Suppressor macrophage treated with lipopolysaccharide for 4 hours (primary cell): ENCODE measurements at places on chromosomes 6 and 20.

GRCh38 chr6:70404658-70405057, 8.7 kb upstream of the FAM135A start:
- DNase-seq: no peak

DNA sequence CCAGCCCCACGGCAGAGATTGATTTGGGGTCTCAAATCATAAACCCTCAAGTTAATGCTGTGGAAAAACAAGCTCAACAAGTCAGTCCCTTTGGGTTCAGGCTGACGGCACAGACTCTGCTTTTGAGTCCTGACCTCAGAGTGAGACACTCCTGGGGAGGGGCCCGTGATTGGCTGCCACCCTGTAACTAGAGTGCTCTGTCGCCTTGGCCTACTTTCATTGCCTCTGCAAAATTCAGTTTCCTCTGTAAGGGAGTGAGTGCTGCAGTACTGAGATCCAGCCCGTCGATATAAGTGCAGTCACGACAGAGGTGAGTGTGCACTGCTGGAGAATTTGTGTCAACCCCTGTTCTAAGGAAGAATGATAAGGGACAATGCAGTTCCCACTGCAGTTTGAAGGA, 105.6 kb downstream of the ANKS1A start:
- no peak for DNase-seq

GRCh38 chr6:1423578-1423977, 34.2 kb downstream of the FOXF2 start:
- no peak for DNase-seq

DNA sequence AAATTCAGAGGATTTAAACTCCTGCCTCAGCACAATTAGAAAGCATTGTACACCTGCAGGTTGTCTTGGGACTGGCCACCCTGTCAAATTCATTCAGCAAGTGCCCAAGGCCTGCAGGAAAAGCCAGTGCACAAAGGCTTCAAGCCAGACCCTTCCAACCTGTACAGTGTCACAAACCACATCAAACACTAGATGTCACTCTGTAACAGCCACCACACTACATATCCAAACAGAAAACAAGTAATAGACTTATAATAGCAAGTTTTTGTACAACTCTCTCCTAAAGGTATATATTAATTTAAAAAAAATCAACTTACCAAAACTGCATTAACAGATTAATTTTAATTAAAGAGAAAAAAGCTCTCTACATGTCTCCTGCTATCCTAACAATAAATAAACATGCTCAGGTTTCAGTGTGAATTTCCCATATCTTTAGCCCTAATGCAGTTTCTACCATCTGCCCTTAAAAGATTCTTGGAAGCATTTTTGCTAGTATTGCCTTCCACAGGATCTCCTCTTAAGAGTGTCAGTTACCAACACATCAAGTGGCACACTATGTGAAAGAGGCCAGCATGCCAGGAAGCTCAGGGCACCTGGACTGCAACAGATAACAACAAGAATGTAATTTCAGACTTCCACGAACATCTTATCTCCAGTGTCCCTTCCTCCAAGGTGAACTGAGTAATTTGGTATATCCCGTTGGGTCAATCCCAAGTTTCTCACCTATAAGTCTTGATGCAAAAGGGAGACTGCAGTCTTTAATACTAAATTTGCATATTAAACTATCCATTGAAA, 47.5 kb downstream of the RALGAPA2 start:
- peak; percentile 38 for DNase-seq

DNA sequence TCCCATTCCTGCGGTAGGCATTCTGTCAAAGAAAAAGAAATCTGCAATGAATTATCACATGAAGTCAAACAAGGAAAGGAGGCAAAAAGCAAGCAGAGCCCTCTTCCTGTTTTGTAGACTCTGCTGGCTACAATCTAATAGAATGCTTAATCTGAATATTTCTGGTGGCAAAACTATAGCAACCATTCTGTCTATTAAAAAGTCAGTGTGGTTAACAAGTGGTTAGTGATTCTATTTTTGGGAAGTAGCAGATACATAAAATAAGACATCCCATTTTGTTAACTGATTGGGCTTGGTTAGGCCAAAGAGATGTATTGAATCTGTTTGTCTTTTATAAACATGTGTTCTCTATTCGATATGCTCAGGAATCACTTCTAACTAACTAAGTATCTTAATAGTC, 442.3 kb downstream of the CDC5L start:
- DNase-seq: no peak

- DNase-seq: no peak
Observed at GRCh38 chr6:156219973-156220372, 557.2 kb upstream of the ARID1B start.

DNA sequence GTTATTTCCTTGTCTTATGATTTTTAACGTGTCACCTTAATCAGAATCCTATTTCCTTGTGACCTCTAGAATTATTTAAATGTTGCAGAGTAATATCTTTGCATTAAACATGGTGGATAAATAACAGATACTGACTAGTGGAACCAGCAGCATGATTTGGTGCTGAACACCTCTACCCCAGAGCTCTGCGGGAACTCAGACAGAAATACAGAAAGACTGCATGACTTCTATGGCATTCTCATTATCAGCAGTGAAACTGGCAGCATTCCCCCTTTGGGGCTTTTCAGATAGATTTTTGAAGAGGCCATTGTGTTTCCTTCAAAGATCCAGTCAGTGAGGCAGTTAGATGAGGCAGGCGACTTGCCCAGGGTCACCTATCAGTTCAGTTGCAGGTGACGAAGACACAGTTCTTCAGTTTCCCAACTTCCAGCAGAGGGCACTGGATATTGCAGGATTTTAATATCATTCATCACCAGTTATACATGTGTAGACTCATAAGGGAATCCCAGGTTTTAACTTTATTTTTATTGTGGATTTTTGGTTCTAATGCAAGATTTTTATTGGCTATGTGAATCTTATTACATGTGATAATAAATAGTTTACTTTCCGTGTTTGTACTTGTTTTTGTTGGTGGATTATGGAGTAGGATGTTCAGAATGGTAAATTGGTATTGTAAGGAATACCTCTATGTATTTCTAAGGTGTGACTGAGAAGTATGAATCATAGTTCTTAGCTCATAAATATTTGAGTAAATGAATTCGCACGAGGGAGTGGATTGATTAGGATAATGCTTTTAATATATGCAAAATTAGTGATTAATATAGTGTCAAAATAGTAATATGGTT, 81.3 kb downstream of the AFDN start:
- DNase-seq: peak; percentile 17

DNA sequence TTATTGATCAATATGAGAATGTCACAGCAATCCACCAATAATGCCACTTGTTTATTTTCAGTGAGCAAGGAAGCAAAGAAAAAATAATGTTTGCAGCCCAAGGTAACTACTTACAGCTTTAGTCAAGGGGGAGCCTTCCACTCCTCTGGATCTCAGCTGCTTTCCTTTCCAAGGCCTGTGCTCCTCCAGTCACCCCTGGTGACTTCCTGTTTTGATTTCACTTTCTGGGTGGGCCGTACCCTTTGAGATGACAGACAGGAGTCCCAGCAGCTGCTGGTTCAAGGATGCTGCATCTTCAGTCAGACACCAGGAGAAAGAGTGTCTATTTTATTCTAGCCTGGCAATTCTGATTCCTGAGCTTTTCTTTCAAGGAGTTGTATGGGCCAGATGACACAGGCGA, 5.6 kb upstream of the VNN2 start:
- DNase-seq: peak; percentile 84

GRCh38 chr6:92967362-92967761, 452.0 kb downstream of the EPHA7 start:
- DNase-seq: no peak

- no peak for DNase-seq
Observed at GRCh38 chr6:10559522-10560152, 38.5 kb downstream of the GCNT2 start.

DNA sequence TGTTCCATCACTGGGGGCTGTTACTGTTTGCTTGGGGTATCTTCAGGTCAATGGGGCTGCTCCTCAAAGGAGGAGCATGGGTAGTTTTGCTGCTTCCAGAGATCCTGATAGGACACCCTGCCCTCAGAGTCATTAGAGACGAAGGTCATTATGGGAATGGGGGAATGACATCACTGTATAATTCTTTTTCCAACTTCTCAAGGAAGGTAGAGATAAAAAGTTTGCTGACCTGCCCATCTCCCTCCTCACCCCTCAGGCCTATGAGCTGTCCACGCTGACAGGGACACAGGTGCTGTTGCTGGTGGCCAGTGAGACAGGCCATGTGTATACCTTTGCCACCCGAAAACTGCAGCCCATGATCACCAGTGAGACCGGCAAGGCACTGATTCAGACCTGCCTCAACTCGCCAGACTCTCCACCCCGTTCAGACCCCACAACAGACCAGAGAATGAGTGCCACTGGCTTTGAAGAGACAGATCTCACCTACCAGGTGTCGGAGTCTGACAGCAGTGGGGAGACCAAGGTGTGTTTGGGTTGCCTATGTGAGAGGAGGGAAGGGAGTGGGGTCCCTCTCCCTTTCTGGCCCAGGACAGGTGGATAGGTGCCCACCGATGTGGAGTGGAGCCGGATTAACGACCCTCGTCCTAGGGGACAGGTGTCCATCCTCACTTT, 2.7 kb downstream of the SRF start:
- DNase-seq: no peak

DNA sequence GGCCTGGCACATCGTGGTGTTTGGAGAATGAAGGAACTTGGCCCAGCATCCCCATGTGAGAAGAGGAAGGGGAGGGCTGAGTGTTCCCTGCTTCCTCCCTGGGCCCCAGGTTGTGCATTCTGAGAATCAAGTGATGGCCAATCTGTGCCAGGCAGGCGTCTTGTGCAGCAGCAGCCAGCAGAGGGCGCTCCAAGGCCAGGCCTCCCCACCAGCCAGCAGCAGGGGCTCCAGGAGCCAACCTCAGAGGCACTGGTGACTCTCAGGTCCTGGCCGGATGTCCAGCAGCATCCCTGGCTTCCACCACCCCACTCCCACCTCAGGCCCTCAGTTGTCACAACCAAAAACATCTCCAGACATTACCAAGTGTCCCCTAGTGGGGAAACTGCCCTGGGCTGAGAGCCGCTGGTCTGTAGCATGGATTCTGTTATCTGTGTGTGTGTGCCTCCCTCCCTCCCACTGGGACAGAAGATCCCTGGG, 192.0 kb downstream of the PREX1 start:
- peak; percentile 70 for DNase-seq

- no peak for DNase-seq
Observed at GRCh38 chr6:149477544-149477943, 7.3 kb downstream of the ZC3H12D start.

- DNase-seq: no peak
Observed at GRCh38 chr20:49228676-49229075, 9.5 kb downstream of the DDX27 start.

GRCh38 chr6:41078101-41078500, 5.3 kb downstream of the NFYA start:
- DNase-seq: no peak

DNA sequence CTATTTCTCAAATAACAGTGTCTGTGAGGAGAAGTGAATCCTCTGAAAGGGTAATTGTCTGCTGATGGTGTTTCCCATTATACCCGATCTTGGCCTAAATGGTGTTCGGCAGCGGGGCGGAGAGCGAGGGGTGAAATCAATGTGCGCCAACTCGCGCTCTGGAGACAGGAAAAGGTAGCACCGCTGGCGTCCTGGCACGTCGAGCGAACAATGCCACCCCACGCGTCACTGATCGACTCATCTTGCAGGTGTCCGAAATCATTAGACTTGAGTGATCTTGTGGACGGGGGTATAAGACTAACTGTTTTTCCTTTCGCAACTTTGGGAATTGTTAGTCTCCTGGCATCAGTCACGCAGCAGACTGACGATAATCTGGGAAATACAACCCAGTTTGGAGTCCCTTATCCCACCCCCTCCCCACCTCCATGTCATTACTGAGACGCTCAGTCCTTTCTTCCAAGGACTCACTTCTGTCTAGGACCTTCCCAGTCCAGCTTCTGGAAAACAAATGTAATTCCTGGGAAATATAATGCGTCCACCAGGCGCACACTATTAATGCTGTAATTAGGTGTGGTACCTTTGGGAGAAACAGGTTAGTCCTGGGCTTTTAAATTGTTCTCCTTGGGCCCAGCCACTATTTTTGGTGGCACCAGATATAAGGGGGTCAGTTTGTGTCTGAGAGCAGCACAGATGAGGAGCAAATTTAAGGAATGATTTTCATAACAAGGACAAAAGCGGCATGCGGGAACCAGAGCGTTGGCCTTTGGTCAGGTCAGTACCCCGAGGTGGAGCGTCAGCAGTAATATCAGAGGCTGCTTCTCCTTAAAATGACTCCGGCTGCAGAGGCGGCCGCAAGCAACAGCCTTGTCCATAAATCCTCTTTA, 2.3 kb downstream of the LINC00237 start:
- DNase-seq: no peak

GRCh38 chr6:22367346-22367745, 70.5 kb upstream of the PRL start:
- DNase-seq: no peak

DNA sequence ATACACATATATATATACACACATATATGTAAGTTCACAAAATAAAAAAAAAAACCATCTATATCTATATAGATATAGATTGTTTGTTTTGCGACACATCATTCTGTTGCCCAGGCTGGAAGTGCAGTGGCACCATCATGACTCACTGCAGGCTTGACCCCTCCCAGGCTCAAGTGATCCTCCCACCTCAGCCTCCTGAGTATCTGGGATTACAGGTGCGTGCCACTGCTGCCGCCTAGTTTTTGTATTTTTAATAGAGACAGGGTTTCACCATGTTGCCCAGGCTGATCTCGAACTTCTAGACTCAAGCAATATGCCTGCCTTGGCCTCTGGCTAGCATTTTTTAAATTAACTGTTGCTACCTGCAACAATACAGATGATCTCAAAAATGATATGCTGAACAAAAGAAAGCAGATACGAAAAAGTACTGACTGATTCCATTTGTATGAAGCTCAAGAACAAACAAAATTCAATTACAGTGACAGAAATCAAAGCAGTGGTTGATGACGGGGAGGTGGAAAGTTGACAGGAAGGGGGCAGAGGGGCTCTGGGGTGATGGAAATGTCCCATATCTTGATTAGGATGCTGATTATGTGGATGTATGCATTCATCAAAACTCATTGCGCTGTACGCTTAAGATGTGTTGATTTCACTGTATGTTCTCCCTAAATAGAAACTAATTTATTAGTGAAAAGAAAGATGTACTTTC, 49.6 kb downstream of the ATXN1 start:
- DNase-seq: peak; percentile 40

GRCh38 chr6:150026976-150027805, 1.9 kb upstream of the RAET1L start:
- DNase-seq: no peak

- no peak for DNase-seq
Observed at GRCh38 chr6:3722785-3723184, 28.7 kb downstream of the PXDC1 start.

GRCh38 chr6:154649721-154650120, 83.5 kb upstream of the SCAF8 start:
- peak; percentile 63 for DNase-seq
